ENCODE measurements at places on chromosomes 6 and 20.
A peak's percentile ranks its signal among the peaks of the same experiment; 100 is the strongest.

DNA sequence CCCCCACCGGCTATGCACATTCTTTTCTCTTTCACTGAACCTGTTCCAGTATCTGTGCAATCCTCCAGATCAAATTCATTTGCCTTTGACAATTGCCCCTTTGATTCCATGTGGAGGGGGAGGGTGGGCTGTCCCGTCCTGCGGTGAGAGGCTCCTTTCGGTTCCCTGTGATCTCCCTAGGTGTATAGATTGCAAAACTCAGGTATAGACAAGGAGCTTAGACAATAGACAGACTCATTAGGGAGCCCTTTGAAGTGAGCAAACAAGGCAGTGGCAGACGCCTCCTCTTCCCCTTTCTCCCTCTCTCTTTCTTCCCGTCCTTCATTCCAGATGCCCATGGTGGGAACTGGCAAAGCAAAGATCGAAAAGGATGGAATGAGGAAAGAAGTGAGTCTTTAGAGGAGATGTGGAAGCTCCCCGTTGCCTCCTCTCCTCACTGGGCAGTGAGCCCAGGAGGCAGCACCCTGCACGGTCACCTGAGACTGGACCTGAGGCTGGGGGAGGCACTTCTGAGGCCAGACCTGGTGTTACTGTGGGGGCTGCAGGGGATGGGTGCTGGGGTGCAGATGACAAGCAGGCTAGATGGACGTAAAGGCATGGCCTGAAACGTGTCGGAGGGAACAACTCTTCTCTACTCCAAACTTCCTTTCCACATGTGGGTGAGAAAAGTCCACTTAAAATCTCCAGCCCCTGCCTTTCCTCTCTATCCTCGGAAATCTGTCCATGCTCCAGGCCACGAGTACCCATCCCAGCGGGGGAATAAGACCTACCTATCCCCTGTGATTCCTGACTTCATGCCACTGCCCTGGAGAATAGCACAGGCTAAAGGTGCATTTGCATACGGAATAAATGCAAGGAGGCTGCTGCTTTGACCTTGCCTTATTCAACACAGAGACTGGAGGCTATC is 256.6 kb upstream of the FOXQ1 start:
- DNase-seq, result no peak

GRCh38 chr6:34236131-34236442 is 586 bp upstream of the HMGA1 start:
- DNase-seq, result peak; percentile 42

DNA sequence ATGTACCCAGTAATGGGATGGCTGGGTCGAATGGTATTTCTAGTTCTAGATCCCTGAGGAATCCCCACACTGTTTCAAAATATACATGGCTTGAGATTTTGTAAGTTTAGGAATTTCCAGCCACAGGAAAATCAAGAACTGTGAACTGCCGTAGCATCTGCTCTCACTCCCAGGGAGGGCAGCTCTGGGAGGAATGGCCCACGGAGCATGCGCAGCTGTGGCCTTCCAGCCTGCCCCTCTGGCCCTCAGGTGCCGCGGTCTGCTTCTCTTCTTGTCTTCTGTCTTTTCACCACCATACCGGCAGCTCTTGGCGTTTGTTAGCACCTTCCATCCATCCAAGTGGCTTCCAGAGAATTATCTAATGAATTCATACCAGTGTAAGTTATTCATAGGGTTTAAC is 19.9 kb upstream of the EXOC2 start:
- DNase-seq, result no peak

DNA sequence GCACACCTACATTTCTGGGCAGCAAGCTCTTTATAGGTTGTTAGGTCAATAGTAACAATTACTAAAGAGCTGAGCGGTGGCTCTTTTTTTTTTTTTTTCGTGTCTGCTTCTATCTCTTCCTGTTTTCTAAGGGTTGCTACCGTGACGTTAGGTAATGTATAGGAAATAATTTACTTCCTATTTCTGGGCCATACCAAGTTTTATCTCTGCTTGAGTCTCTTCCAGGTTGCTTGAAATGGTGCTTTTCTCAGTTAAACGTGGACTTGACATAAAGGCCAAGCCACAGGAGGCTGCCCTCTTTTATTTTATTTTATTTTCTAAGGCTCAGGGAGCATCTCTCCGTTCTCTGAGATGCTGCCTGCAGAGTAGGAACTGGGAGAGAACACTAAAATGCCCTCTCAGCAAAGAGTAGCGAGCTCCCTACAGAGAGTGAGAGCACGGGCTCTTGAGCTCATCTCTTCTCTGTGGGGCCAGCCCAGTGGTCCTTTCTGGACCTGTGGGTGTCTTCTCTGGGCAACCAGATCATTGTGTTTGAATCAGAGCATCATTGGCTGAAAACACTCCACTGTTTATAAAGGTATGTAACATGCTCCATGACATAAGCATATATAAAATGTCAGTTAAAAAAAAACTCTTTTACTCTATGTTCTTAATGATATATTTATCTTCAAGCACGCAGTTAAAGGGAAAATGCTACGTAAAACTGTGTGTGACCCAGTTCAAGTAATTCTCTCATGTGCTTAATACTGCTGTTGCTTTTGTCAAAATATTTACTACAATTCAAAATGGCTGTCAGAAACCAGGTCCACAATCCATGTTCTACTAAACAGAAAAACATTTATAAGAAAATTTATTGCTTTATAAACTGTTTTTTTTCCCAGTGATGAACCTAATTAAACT is at the start of gene ZNF831:
ZNF831 (plus strand) TSS at position 191 of the 900 bp plus-strand sequence. CDS start 27,199 bp downstream, outside the sequence.
- no peak for DNase-seq

GRCh38 chr6:131061041-131061750 is 1.8 kb downstream of the EPB41L2 start:
- no peak for DNase-seq

DNA sequence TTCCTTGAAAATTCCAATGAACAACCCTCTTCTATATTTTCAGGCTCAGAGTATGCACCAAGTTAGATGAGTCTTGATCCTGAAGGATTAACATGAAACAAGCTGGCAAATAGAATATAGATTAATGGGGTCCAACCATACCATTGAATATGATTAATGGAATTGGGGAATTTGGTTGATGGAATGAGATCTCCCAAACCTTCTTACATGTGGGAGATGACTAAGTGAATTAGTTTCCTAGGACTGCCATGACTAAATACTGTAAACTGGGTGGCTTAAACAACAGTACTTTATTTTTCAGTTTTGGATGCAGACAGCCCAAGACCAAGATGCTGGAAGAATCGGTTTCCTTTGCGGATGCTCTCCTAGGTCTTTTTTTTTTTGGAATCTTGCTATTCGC is 347.0 kb downstream of the QKI start:
- no peak for DNase-seq
